ENCODE measurements at places on chromosomes 16 and 17.

DNA sequence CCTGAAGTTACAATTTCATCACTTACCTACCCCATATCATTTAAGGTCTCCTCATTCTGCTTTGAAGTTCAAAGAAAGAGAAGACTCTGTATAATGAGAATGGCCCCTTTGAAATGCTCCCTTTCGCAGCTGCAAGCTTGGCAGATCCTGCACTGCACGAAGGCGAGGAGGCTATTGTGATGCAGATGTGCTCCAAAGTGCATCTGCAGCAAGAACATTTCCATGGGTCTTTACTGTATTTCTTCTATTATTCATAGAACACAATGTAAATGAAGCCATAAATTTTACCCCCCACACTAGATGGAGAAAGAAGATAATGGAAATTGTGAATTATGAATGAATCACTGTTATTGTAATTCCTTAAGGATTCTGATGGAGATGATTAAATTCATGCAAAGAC, 178.7 kb downstream of the CHD9NB start:
- no peak for DNase-seq

DNA sequence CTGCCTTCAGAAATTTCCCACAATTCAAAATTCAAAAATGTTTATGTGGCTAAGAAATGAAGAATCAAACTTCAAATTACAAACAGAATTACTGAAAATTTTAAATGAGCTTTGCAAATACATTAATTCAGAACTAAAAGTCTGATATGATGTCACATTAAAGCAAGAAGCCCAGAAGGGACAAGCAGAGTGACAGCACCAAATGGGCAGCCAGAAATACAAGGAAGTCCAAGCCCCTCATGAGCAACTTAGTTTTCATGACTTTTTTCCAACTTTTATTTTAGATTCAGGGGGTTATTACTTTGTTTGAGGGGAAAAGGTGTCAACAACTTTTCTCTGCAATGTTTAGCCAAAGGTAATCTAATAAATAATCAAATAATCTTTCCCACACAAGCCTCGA, 21.5 kb downstream of the UBE2G1 start:
- DNase-seq: no peak

DNA sequence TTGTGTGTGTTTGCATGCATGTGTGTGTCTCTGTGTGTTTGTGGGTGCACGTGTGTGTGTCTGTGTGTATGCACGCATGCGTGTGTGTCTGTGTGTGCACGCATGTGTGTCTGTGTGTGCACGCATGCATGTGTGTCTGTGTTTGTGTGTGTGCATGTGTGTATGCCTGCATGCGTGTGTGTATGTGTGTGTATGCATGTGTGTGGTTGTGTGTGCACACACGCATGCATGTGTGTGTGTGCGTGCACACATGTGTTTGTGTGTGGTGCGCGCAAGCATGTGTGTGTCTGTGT, 239.9 kb upstream of the TNRC6C start:
- no peak for DNase-seq

DNA sequence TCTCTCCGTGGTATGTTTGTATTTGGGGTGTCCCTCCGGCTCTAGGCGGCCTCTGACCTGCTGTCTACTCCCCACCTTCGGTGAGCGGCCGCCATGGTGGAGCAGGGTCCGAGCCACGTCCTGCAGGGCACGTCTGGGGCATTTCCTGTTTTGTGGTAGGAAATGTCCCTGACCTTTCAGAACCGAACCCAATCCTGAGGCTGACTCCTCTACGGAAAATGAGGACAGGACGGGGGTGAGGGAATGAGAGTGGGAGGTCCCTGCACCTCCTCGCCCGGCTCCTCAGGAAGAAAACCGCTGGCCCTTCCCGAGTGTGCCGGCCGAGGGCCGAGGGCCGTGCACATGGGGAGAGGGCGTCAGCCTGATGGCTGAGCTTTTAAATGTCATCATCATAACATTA, 45.8 kb downstream of the WDR45B start:
- no peak for DNase-seq

- DNase-seq: no peak
Observed at GRCh38 chr16:80909720-80910119, 97.0 kb downstream of the CMC2 start.

DNA sequence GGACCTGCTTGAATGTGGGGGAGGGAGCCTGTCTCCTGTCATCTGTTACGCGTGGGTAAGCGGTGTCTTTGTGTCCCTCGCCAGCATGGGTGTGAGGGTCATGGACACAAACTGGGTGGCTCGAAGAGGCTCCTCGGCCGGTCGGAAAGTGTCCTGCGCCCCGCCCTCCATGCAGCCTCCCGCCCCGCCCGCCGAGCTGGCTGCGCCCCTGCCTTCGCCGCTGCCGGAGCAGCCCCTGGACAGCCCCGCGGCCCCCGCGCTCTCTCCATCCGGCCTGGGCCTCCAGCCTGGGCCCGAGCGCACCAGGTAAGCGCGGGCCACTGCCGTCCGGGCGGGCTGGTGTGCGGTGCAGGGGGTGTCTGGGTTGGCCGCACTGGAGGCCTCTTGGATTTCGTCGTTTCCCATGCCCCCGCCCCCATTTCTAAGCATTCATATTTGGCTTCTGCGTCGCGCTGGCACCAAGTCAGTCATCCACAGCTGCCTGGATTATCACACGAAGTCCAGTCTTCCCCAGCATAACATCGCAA, 43.8 kb downstream of the ELAC2 start:
- DNase-seq: no peak

GRCh38 chr16:87765776-87766484, at the start of gene KLHDC4:
TSS of gene KLHDC4 (minus strand) at chr16:87765986. CDS start at chr16:87765890, 96 bp downstream.
- peak; percentile 95 for DNase-seq

DNA sequence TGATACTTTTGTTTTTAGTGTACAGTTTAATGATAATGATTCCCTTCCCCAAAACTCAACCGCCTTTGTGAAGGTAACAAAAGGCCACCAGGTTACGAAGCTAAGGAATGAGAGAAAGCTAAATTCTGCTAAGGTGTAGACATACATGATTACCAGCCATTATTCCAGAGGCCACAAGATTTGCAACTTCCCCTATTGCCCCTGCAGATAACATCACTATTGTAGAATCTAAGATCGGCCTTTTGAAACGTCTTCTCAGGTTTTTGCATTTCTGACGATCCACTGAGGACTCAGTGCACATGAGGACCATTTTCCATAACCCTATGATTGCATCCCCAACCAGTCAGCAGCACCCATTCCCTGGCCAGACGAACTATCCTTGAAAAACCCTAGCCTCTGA, 33.9 kb upstream of the SNN start:
- DNase-seq: no peak

GRCh38 chr16:57305159-57305811, 20.8 kb upstream of the PLLP start:
- no peak for DNase-seq

DNA sequence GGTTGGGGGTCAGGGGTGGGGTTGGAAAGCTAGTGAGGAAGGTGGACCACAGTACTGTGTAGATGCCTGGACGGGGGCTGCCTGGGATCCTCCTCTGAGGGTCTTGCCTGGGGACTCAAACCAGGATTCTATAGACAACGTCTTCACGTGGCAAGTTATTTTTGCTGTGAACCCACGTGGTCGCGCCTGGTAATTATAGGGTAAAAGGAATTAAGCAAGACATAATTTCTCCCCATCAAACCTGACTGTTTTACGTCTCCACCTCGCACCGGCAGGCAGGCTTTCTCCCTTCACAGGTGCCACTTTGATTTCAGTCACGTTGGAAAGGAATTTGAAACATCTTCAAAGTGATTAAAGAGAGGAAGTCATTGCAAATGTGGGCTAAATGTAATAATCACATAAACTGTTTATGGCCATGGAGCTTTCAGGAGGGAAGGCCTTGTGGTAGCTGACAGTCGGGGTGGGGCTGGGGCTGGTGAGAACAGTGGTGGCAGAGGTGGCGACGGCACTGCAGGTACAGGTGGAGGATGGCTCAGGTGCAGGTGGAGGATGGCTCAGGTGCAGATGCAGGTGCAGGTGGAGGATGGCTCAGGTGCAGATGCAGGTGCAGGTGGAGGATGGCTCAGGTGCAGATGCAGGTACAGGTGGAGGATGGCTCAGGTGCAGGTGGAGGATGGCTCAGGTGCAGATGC, 197.1 kb upstream of the NLRP1 start:
- DNase-seq: no peak

DNA sequence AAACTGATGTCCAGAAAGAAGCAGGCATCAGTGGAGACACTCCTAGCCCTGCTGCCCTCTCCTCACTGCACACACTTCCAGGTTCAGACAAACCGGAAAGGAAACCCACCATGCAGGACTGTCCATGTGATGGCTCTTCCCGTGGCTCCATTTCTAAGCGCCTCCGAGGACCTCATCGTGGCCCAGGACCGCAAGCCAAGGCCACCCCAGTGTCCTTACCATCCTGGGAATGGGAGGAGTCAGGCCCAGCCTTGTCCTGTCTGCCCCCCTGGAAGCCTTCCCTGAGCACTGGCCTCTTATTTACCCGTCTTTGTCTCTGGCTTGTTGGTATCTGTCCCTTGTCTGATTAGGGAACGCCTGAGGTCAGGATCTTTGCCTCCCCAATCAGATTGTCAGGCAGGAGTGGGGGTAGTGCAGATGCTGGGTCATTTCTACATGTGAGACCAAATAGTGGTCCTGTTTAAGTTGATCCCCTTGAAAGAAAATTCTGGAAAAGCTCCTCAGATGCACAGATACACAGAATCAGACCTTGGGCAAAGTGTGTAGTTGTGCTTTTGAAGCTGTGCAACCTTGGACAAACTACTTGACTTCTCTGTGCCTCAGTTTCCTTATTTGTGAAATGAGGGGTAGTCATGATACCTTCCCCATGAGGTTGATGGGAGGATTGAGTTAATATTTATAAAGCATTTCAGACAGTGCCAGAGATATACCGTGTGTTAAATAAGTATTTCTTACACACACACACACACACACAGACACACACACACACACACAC, 744 bp downstream of the TAC4 start:
- DNase-seq: no peak

- no peak for DNase-seq
Observed at GRCh38 chr17:28899212-28899815, 1.8 kb upstream of the FLOT2 start.

- DNase-seq: no peak
Observed at GRCh38 chr17:65268832-65269231, 131.7 kb downstream of the RGS9 start.

DNA sequence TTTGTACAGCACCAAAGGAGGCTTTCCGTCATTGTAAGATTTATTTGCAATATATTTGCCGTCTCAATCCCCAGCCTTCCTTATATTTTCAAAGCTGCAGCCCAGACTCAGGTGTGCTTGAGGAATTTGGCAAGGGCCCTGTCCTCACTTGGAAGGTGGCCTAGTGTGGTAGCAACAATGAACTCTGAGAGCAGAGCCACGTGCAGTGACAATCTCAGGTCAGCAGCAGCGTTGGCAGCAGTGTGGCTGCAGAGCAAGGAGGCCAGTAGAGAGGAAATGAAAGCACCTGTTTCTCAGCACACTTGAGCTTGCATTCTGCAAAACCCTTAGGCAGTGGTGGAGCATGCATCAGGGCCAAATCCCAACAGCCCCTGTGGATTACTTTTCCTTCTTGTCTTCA, 613.5 kb downstream of the RBFOX1 start:
- DNase-seq: no peak

DNA sequence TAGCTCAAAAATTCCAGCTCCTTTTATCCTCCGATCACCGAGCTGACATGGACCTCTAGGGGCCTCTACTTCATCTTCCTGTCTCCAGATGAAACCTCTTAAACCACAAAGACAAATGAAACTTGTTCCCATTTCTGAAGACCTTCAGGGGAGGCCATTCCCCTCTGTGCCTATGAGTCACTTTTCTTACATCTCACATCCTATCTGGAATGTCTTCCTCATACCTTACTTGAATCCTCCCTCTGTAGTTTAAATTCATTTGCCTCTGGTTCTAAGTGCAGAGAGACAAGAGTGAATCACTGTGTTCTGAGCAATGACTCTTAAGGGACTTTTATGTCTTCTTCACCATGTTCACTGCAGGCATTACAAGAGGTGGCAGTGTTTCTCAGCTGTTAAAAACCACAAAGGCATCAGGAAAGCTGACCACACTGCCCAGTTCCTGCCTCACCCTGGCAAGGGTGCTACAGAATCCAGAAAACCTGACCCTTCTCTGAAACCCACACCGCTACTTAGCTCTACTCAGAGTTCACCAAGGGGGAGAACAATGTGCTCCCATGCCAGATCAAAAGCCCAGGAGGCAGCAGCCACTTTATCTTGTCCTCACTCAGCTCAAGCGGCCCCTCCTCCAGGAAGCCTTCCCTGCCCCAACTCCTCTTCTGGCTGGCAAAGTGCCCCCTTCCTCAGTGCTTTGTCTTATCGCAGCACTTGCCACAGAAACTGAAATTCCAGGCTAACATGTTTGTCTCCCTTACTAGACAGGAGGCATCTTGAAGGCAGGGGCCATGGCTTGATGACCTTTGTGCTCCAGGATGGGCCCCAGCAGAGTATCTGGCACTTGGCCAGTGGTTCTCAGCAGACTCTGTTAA, 6.4 kb downstream of the CUEDC1 start:
- DNase-seq: no peak

GRCh38 chr16:2004795-2005517, 4.7 kb downstream of the ZNF598 start:
- no peak for DNase-seq

GRCh38 chr16:49645263-49645662, 210.6 kb downstream of the ZNF423 start:
- DNase-seq: no peak

GRCh38 chr16:56192986-56193945, 2.0 kb downstream of the GNAO1 start:
- DNase-seq: no peak

GRCh38 chr16:58442547-58442946, 50.3 kb downstream of the GINS3 start:
- DNase-seq: no peak

DNA sequence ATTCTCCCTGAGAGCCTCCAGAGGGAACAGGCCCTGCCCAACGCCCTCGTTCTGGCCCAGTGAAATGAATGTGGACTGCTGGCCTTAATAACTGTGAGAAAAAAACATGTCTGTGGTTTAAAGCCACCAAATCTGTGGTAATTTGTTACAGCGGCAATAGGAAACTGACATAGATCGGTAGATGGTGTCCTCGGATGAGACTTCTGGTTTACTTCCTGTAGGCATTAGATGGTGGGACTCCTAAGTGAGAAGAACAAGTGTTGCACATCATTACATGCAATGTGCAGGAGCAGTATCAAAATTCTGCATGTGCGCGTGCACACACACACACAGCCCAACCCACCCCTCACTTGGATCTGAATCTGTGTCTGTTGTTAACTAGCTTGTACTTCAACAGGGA, 42.0 kb downstream of the CDK5R1 start:
- DNase-seq: no peak

DNA sequence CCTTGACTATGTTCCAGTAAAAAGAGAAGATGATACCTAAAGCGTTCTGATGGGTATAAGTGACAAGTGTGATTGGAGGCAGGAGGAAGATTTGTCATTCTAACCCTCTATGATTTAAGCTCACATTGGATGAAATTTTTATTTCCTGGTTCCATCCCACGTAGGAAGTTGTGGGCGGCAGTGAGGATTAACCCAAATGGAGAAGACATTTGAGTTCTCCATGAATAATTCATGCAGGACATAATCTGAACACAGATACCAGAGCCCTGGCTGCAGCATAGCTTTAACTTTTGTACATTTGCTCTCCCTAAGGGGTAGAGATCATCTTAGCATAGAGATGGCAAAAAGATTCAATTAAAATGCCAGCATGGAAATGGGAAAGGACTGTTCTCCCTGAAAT, 146.3 kb downstream of the SLC39A11 start:
- DNase-seq: no peak

GRCh38 chr17:36149296-36149820, 27.1 kb downstream of the TBC1D3B start:
- DNase-seq: no peak

GRCh38 chr17:46977348-46977747, 1.7 kb downstream of the RPRML start:
- no peak for DNase-seq

GRCh38 chr17:50272711-50273653, 1.3 kb upstream of the TMEM92 start:
- DNase-seq: peak; percentile 83
